ENCODE measurements at places on chromosomes 11 and 22.
A peak's percentile ranks its signal among the peaks of the same experiment; 100 is the strongest.

GRCh38 chr11:13720940-13721339 is 52.5 kb downstream of the FAR1 start:
- no peak for DNase-seq

DNA sequence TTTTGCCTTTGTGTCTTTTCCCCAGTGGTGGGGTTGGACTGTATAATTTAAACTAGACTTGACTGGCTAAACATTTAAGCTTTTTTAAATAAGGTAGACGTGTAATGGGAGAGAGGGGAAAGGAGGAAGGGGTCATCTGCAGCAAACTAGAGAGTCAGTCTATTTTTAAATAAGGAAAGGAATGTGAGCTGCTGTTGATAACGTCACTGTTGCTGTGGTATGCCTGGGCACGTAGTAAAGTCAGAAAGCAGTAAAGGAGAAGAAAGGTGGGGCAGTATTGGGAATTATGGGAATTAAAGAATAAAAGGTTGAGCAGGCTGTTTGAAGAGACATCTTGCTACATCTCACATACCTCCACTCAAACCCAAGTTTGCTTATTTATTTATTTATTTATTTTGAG is 80.4 kb upstream of the FSHB start:
- DNase-seq, result no peak

GRCh38 chr22:23077627-23078461 is 7.5 kb downstream of the GNAZ start:
- DNase-seq, result no peak

- DNase-seq, result peak; percentile 12
These were observed 95.2 kb downstream of the MRTFA start for GRCh38 chr22:40541300-40541699.

DNA sequence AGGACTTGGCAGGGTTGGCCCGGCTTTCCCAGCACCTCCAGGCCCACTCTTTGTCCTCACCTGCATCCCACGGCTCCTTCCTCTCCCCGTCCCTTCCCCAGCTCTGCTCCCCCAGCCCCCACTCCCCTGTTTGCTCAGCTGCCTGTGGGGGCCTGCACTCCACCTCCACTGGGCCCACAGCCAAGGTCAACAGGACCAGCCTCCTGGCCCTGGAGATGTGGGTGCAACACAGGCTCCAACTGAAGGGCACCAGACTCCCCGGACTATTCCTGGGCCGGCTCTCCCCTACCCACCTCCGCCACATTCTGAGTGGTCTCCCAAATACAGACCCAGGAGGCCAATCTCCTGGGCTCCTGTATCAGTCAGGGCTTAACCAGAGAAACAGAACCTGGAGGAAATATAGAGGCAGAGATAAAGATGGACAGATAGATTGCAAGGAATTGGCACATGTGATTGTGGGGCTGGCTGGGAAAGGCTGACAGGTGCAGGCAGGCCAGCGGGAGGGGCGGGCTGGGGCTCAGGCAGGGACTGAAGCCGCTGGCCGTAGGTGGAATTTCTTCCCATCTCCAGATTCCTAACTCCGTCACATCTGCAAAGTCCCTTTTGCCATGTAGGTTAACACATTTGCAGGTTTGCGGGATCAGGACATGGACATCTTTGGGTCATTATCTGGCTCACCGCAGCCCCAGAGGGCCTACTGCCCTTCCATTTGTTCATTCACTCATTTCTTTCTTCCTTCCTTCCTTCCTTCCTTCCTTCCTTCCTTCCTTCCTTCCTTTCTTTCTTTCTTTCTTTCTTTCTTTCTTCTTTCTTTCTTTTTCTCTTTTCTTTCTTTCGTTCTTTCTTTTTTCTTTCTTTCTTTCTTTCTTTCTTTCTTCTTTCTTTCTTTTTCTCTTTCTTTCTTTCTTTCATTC is 45.8 kb upstream of the MYH9 start:
- DNase-seq, result no peak

DNA sequence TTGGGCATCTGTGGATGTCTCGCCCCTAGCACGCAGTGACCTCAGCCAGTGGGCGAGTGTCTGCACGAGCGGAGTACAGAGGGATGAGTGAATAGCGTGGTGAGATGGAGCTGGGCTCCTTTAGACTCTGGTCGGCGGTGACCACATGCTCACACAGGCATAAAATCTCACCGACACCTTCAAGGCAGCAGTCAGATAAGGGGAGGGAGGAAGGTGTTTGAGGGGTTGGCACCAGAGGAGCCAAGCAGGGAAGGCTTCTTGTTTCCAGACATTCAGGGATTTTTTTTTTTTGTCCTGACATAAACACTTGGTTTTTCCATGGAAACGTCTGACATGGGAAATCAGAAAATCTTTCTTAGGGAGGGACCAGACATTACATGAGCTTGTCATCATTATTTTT is 35.8 kb downstream of the GRIK4 start:
- DNase-seq, result no peak

DNA sequence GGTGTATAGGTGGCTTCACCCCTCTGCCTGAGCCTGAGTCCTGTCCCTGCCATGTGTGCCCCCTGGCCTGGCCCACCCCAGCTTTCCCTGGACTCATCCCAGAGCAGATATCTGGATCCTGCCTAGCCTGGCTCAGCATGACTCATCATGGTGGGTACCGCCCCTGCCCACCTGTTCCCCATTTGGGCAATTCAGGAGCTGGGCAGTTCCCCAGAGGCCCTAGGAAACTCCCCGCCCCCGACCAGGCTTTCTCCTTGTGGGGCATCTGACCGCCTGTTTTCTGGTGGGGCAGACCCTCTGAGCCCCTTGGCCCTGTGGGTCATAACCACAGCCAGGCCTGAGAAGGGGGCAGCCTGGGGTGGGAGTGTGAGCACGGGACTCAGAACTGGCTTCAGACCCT is 4.4 kb downstream of the TSPO start:
- no peak for DNase-seq

DNA sequence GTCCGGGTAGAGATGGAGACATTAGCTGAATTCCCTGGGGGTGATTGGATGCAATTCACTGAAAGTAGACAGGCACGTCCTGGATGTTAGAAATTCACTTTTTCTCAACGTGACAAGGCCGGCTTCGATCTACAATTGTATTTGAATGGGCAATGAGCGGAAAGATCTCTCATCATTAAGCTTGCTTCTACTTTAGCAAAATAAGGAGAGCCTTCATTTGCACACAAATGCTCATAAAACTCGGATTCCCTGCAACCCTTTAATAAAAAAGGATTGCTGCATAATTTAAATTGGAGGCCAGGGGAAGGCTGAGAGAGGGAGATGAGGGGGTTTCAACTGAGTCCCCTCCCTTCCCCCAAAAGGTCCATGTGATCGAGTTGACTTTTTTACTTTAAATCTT is 10.6 kb upstream of the PAX6 start:
- no peak for DNase-seq

GRCh38 chr11:65954771-65955170 is 6.8 kb upstream of the SART1 start:
- DNase-seq, result no peak

DNA sequence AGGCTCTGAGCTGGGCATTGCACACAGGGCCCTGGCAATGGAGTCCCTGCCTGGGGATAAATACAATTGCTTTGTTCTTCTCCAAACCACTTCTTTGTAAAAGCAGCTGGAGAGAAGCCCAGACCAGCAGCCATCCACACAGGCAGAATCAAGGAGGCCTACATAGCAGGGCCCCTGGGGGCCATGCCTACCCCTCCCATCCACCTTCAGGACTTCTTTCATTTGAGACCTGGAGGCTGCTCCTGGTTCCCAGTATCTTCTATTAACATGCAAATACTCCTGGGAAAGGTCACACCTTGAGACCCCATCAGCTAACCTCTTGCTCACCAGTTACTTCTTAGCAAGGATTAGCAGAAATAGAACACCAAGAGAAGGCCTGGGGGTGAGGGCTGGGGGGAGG is 511.1 kb downstream of the SOX6 start:
- DNase-seq, result no peak

- DNase-seq, result no peak
These were observed 6.4 kb downstream of the VPS51 start for GRCh38 chr11:65102142-65103095.

All from activated CD4-positive, alpha-beta T cell treated with anti-CD3 and anti-CD28 coated beads, Interleukin-2, amount 10 ng/mL, durations not matched to agents 7 days and 5 days (primary cell).